Astrocyte (in vitro differentiated cells and primary cell): ENCODE measurements at places on chromosomes 6 and 20. TPM values are rescaled to one million over a fixed set of nuclear protein-coding genes. Genes with fewer than 3 reads are reported as not detected.

Gene SLC29A1
- total RNA-seq = 14.8 and 15.3 TPM in 2 replicates

Gene CST4
- not detected in 2 replicates for total RNA-seq

DNA sequence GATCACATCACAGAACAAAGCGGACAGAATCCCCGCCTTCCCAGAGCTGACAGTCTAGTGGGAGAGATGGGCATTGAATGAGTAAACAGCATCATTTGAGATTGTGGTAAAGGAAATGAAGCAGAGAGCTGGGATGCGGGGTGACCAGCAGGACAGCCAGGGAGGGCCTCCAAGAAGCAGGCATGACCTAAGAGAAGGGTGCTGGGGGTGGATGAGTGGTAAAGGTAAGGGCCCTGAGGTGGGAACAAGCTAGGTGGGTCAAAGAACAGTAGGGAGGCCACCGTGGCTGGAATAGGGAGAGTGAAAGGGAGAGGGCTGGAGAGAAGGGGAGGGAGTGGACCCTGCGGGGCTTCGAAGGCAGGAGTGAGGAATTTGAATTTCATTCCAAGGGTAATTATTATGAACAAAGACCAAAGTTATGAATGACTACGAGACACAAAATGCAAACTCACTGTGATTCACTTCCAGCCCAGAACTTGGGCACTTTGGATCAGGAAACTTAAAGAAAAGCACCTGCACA lies 61.4 kb downstream of the CEBPB start:
- H3K27ac ChIP-seq = peak overlapping the region; percentile 49
- no peaks in the 10 kb centered on the region for H3K27me3 ChIP-seq

- H3K4me1 ChIP-seq = no peaks in the 10 kb centered on the region
- no peak overlapping the region for H3K4me3 ChIP-seq
- DNase-seq = no peak
Measured at GRCh38 chr6:165159460-165159859, 149.9 kb downstream of the C6orf118 start.

DNA sequence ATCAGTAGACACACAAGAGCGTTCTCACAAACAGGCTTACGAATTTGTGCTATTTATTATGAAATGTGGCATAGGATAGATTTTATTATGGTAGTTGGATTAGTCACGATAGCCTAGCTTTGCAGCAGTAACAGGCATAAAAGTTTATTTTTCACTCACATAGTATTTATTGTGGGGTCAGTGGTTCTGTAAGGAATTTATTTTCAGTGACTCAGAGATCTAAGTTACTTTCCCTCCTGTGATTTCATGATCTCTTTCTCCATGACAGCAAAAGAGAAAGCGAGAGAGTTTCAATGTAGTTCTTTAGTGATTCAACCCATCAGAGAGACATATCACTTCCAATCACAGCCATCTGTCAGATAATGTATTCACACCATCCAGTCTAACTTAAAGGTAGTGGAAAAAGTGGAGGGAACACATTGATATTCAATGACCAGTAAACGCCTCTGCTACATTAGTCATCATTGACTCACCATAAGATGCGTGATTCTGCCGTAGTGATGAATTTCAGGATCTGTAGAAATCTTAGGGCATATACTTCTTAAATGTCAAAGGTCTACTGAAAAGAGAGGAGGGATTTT lies 605.5 kb downstream of the HDGFL1 start:
- DNase-seq = peak; percentile 97
- H3K4me1 ChIP-seq = peaks cover 18% of the 10 kb centered on the region
- peak overlapping the region; percentile 3 for H3K4me3 ChIP-seq

DNA sequence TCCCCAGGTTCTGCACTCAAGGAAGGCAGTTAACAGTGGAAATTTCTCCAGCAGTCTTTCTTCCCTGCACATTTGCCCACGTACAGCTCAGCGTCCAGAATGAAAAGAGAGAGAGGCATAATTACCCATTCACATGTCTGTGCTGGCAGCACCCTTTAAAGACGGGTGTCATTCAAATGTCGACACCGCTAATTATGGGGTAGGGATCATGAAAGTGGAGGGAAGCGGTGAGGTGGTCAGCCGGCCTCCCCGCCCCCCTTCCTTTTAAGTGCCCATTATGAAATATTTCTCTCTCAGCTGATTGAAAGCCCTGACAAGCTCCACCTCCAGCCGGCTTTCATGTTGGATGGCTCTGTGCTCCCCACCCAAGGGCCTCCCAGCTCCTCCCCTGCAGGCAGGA lies 246.1 kb downstream of the BMP7 start:
- peaks cover 17% of the 10 kb centered on the region for H3K27me3 ChIP-seq
- no peaks in the 10 kb centered on the region for H3K4me1 ChIP-seq
- no peak overlapping the region for H3K4me3 ChIP-seq
- H3K36me3 ChIP-seq = no peaks in the 10 kb centered on the region
- no peak for DNase-seq
- H3K27ac ChIP-seq = no peak overlapping the region

GRCh38 chr20:8076306-8077136 lies 55.5 kb upstream of the PLCB1 start:
- DNase-seq = no peak
- no peak overlapping the region for H3K4me3 ChIP-seq
- H3K27me3 ChIP-seq = no peaks in the 10 kb centered on the region
- no peaks in the 10 kb centered on the region for H3K4me1 ChIP-seq
- no peak overlapping the region for H3K27ac ChIP-seq

DNA sequence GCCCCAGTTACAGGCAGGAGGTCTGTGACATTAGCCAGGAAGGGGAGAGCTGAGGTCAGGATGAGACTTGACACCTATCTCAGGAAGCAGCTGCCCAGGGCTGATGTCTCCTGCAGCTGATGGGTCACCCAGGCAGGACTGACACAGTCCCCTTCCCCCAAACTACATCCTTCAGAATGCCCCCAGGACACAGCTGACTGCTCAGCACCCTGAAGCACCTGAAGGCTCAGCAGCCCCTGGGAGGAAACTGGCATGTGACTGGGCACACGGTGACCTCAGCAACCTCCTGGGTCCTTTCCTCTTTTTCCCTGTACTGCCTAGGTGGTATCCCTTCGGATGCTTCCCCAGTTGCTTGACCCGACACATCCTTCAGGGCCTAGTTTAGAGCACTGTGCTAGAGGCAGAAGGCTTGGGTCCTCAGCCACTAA lies 1.9 kb downstream of the SDC4 start:
- H3K27ac ChIP-seq = peak overlapping the region; percentile 90
- H3K27me3 ChIP-seq = no peaks in the 10 kb centered on the region
- H3K4me3 ChIP-seq = peak overlapping the region; percentile 92
- no peaks in the 10 kb centered on the region for H3K36me3 ChIP-seq
- DNase-seq = no peak

GRCh38 chr6:51562198-51562597 lies 525.2 kb downstream of the PKHD1 start:
- H3K4me1 ChIP-seq = no peaks in the 10 kb centered on the region
- no peak overlapping the region for H3K27ac ChIP-seq
- H3K27me3 ChIP-seq = no peaks in the 10 kb centered on the region
- no peaks in the 10 kb centered on the region for H3K36me3 ChIP-seq
- no peak overlapping the region for H3K4me3 ChIP-seq
- DNase-seq = no peak

- H3K4me3 ChIP-seq = no peak overlapping the region
- H3K36me3 ChIP-seq = peaks cover 8% of the 10 kb centered on the region
- DNase-seq = no peak
- no peaks in the 10 kb centered on the region for H3K27me3 ChIP-seq
- H3K4me1 ChIP-seq = no peaks in the 10 kb centered on the region
Measured at GRCh38 chr6:144549837-144550747, 265.0 kb downstream of the UTRN start.

DNA sequence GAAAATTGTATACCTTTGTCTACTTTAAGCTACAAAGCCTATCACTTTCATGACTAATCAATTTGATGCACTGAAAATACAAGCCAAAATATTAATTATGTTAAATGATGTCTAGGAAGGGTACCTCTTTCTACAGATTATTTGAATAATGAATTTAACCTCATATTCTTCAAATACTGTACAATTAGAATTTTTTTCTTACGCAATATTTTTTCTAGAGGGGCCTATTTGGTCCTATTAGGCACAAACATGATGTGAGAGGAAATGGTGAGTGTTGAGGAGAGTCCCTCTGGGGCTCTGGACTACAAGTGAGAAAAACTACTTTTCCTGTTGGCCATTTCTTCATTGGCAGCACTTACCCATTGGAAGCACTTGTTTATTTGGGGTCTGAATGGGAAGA lies 5.4 kb downstream of the DCDC2 start:
- no peak overlapping the region for H3K4me3 ChIP-seq
- H3K27me3 ChIP-seq = peaks cover under 1% of the 10 kb centered on the region
- no peaks in the 10 kb centered on the region for H3K4me1 ChIP-seq
